ENCODE measurements at places on chromosomes 11 and 22. TPM values are rescaled to one million over a fixed set of nuclear protein-coding genes. Genes with fewer than 3 reads are reported as not detected.

FAM227A gene
- 0.46 TPM for total RNA-seq

SSTR3 gene
- total RNA-seq = not detected

TSSK2 gene
- total RNA-seq = not detected

ASRGL1 gene
- 13.0 TPM for total RNA-seq

UBQLN3 gene
- total RNA-seq = not detected

B4GALNT4 gene
- 11.1 TPM for total RNA-seq

SLN gene
- total RNA-seq = 0.80 TPM

ALG9 gene
- total RNA-seq = 19.8 TPM

PPP6R3 gene
- 54.3 TPM for total RNA-seq

POU2AF3 gene
- 0.73 TPM for total RNA-seq

OOSP3 gene
- not detected for total RNA-seq

SLC22A6 gene
- total RNA-seq = not detected

CECR2 gene
- total RNA-seq = 0.08 TPM

GLYAT gene
- total RNA-seq = not detected

CCDC89 gene
- not detected for total RNA-seq

TRIM29 gene
- total RNA-seq = 11.1 TPM

MS4A4E gene
- total RNA-seq = not detected

DEPDC5 gene
- 3.8 TPM for total RNA-seq

NUDT22 gene
- 41.9 TPM for total RNA-seq

FGF19 gene
- 0.03 TPM for total RNA-seq

KCNC1 gene
- 0.05 TPM for total RNA-seq

ZNF214 gene
- 0.76 TPM for total RNA-seq

MAPK8IP1 gene
- total RNA-seq = 6.1 TPM

HORMAD2 gene
- total RNA-seq = not detected

NXPE2 gene
- not detected for total RNA-seq

OLFML1 gene
- not detected for total RNA-seq

AGBL2 gene
- 1.7 TPM for total RNA-seq

BBS1 gene
- 9.3 TPM for total RNA-seq

GDPD4 gene
- not detected for total RNA-seq

MRGPRG gene
- total RNA-seq = not detected

GNAZ gene
- total RNA-seq = 3.2 TPM

PATE4 gene
- not detected for total RNA-seq

RFPL2 gene
- 0.07 TPM for total RNA-seq

ESAM gene
- 9.1 TPM for total RNA-seq

TRIM48 gene
- not detected for total RNA-seq

CELSR1 gene
- 28.7 TPM for total RNA-seq

MMP27 gene
- not detected for total RNA-seq

STX5 gene
- 25.3 TPM for total RNA-seq

ANO5 gene
- 1.4 TPM for total RNA-seq

LMNTD2 gene
- 2.5 TPM for total RNA-seq

EPS8L2 gene
- 77.4 TPM for total RNA-seq

EIF3F gene
- 325 TPM for total RNA-seq

Measured in A549 treated with CORT108297 at 1 μM for 4 hours (cell line).